Lower lobe of right lung (tissue), 2 donors: ENCODE measurements at places on chromosomes 3 and 15.

DNA sequence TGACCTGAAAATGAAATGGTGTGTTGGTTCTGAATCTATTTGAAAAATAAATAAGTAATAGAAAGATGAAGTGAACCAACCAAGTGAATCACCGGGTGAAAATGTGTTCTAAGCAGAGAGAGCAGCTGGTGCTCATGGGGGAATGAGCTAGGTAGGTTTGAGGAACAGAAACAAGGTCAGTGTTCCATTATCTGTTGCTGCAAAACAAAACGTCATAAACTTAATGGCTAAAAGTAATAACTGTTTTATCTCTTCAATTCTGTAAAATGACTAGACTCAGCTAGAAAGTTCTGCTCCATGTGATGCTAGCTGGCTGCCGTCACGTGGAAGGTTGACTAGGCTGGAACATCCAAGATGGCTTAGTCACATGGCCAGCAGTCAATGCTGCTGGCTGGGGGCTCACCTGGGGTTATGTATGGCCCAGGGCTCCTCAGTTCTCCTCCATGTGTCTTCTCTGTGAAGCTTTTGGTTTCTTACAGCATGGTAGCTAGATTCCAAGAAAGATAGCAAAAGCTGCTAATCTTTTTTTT, 13.3 kb upstream of the SH3BP5 start:
- no peak for DNase-seq

- no peak for DNase-seq
Measured at GRCh38 chr3:14913926-14914778, 33.2 kb upstream of the NR2C2 start.

DNA sequence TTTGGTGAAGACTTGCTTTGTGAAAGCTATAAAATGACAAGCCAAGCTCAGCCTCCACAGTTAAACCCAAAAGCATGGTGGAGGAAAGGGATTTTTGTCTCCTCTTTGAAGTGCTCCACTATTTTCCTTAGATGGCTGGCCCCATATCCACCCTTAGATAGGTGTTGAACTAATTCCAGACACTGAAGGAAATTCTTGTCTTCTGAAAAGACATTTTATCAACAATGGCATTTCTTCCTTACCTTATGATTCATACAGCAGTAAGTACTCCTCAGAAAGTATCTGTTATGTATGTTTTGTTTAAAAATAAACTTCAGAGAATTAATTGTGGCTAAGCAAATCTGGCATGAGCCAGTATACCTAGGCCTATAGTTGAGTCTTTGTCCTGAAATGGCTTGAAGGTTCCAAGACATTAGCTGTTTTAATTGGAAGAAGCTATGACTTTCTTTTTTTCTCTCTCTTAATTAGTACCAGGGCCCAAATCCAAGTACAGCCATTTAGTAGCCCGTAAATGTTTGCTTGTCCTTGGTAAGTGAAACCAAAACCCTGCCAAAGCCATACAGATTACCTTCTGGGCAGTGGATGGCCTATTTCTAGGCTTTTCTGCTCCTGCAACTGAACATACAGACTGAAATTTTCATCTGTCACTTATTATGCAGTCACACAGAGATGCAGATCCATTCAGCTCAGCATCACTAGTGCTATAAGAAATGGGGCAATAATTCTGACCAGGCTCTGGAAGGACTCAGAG, 5.1 kb upstream of the BFSP2 start:
- no peak for DNase-seq

- no peak for DNase-seq
Measured at GRCh38 chr15:77107531-77108355, 36.8 kb upstream of the TSPAN3 start.

- no peak for DNase-seq
Measured at GRCh38 chr3:41662288-41662687, 299.6 kb downstream of the ULK4 start.

DNA sequence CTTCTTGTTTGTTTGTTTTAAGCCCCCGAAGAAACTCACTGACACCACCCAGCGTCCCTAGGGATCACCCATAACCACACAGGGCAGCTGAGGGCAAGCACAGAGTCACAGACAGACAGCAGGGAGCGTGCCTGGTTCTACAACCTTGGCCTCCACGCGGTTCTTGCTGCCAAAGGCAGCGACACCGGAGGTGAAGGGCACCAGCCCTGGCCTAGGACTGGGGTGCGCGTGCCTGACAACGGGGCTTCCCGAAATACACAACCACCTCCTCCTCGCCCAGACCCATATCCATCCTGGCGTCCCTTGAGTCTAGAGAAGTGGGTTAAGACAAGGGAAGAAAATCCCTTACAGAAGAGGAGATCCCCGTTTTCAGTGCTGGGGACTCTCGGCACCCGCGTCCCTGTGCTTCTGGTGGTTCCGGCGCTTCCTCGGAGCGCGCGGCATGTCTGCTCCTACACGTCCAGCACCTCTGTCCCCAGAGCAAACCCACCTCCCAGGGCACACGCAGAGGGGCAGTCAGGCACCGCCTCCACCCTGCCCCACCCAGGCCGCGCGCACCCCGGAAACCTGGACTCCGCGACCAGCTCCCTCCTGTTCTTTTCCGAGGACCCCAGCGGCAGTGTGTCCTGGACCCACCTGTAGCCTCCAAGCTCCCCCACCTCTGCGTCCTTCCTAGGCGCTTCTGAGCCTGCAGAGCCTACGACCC, 911 bp downstream of the RFTN1 start:
- DNase-seq = peak; percentile 63

DNA sequence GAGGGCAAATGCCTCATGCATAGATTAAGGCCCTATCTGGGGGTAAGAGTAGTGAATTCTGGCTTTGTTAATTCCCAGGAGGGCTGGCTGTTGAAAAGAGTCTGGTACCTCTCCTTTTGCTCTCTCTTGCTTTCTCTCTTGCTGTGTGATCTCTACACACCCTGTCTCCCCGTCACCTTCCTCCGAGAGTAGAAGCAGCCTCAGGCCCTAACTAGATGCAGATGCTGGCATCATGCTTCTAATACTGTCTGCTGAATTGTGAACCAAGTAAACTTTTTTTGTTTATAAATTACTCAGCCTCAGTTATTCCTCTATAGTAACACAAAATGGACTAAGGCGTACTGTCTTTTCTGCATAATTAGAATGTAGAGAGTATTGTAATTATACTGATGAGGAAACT, 908.1 kb downstream of the DIPK2A start:
- DNase-seq = no peak

- DNase-seq = no peak
Measured at GRCh38 chr3:13053893-13054292, 19.3 kb downstream of the IQSEC1 start.

GRCh38 chr3:69197922-69198530, 75.6 kb upstream of the LMOD3 start:
- DNase-seq = no peak
